NCI-H2029 (cell line): ENCODE measurements at places on chromosomes 4 and X.

DNA sequence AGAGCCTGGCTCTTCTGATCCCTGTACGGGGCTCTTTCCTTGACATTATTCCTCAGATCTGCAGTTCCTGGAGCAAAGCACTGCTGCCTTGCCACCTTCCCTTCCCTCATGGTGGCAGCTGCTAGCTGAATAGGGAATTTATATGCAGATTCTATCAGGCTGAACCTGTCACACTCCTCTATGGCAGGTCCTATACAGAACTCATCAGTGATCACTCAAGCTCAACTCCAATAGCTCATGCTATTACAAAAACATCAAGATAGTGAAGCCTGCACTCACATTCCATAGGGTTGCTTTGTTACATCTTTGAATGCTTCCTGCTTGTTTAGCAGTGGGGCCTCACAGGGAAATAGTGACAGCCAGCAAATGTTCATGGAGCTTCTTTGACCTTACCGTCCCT is 71.7 kb downstream of the SLC2A9 start:
- DNase-seq = no peak

DNA sequence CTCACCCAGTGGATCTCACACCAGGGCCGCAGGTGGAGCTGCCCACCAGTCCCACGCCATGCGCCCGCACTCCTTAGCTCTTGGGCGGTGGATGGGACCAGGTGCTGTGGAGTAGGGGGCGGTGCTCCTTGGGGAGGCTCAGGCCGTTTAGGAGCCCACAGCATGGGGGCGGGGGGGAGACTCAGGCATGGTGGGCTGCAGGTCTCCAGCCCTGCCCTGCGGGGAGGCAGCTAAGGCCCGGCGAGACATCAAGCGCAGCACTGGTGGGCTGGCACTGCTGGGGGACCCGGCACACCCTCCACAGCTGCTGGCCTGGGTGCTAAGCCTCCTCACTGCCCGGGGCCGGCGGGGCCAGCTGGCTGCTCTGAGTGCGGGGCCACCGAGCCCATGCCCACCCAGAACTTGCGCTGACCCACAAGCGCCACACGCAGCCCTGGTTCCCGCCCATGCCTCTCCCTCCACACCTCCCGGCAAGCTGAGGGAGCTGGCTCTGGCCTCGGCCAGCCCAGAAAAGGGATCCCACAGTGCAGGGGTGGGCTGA is 312.9 kb upstream of the GIMD1 start:
- DNase-seq = no peak

DNA sequence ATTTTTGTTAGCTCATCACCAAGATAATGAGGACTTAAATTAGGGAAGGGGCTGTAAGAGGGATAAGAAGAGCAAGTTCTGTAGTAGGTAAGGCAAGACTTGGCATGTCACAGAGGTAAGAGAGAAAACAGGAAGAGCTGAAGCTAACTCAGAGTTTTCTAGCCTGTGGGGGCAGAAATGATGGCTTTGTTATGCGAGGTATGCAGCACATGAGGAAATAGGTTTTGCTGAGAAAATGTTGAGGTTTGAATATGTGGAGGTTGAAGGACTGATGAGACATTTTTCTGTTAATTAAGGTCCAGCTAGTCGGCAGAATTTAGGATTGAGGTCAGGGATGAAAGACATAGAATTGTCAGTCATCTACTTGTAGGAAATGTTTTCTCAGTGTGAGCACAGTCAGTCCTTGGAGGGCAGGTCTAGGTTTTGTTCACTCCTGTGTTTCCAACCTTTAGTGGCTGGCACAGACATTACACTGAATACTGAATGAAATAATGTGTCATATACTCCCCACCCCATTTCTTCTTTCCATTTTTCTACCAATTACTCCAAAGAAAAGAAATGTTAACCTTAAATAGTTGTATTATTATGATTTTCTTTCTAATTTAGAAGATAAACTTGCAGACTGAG is 154.0 kb upstream of the AADAT start:
- no peak for DNase-seq

DNA sequence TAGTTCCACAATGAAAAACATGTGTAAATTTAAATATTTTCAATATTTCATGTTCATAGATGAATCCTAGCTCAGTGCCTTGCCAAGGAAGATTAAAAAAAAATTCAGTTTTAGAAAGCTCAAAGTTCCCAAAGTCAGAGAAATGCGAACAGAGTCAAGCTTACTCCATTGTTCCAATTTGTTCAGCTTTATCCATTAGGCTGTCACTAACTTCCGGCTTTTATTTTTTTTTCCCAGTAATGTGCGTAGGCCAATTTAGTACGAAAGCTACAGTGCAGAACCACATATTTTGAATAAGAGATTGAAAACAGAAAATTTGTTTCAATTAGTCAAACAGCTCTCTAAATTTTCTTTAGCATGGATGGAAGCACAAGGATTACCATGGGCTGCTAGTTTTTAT is 23.1 kb upstream of the KLHL2 start:
- no peak for DNase-seq

GRCh38 chr4:109410776-109411175 is 22.8 kb upstream of the SEC24B start:
- no peak for DNase-seq

GRCh38 chr4:75142850-75143249 is 209.9 kb downstream of the PARM1 start:
- DNase-seq = no peak

GRCh38 chrX:136203951-136204350 is 47.2 kb downstream of the MAP7D3 start:
- no peak for DNase-seq

DNA sequence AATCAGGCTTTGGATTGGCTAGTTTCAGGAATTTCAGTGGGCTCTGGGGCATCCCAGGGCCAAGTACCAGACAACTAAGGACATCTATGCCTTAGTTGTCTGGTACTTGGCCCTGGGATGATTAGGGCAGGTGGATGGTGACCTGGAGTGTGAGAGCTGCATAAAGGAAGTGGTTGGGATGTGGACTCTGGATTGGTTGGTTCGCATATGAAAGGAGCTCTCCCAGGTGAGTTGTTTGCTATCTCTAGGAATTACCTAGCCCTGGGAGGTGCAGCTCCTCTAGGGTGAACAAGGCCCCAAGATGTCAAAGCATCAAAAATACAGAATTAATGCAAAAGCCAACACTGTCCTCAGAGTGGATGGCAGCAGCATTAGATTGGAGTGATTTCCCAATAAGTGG is 109.6 kb downstream of the NHS start:
- DNase-seq = no peak

- DNase-seq = no peak
Measured at GRCh38 chr4:111210595-111210994, 587.7 kb upstream of the PITX2 start.

DNA sequence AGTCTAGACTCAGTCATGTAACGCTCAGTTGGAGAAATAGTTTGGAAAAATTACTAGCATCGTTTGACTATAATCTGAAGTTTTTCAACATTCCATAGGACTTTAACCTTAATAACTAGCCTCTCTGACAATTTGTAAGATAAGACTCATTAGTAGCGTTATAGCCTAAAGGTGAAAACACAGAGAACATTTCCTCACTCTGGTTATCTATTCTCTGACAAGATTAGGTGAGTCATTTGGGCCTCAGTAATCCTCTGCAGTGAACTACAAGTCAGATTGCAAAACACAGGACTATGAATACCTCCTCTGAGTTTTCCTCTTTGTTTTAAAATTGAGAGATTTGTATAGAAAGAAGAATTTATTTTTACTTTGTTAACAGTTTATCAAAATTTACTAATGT is 31.8 kb upstream of the PDLIM5 start:
- DNase-seq = no peak

- DNase-seq = peak; percentile 34
Measured at GRCh38 chr4:114780205-114780604, 181.6 kb downstream of the UGT8 start.

GRCh38 chr4:35166466-35166865 is 1077.8 kb downstream of the ARAP2 start:
- no peak for DNase-seq

- no peak for DNase-seq
Measured at GRCh38 chr4:2790583-2791517, 2.0 kb upstream of the SH3BP2 start.

GRCh38 chr4:67581208-67581857 is 22.8 kb downstream of the STAP1 start:
- DNase-seq = no peak

DNA sequence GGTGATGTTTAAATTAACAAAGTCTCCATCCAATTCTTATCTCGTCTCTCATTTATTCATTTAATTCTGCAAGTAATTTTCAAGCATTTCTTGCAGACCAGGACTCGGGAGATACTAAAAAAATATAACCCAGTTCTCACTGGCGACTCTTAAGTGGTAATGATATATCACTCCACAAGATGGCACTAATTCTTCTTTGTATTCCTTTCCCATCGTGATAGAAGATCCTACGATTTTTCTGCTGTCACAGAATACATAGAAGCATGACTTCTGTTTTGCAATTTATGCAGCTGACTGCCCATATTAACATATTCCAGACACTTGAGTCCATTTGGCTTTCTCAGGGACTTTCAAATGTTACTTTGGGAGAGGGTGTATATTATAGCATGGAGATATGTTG is 64.0 kb upstream of the FGF13 start:
- DNase-seq = peak; percentile 1

DNA sequence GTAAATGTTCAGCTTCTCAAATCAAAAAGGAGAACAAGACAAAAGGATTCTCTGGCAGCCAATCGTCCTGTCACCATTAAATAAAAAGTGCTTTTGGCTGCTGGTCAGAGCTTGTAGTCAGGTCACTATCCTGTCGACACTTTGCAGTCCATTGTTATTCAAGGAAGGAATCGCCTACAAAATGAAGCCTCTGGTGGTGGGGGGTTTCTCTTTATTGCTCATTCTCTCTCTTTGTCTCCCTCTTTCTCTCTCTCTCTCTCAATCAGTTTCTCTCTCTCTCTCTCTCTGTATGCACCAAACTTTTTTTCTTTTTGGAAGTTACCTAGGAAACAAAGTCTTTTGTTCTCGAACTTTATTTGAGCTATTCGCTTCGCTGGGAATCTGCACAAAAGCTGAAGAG is 17.6 kb upstream of the SCML1 start:
- DNase-seq = no peak

- no peak for DNase-seq
Measured at GRCh38 chr4:141497627-141498026, 138.8 kb upstream of the IL15 start.

DNA sequence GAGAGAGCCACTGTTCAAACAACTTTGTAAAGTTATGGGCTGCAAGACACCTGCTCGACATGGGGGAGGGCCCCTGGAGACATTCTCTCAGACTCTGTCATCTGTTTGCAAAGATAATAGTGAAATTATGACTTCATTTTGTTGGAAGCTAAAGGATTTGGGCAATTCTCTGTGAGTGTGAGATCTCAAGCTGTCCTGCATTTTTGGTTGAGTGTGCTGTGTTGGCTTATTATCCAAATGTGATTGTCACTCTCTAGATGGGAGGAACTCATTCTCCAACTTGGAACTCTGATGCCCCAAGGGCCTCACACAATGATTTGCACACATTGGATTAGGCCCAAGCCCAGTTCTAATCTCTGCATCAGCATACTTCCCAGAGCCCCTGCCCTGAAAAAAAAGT is 63.7 kb downstream of the STK32B start:
- DNase-seq = no peak

GRCh38 chr4:56657128-56657527 is 24.0 kb downstream of the HOPX start:
- DNase-seq = no peak

GRCh38 chr4:2935762-2936743 is 27.2 kb downstream of the NOP14 start:
- DNase-seq = no peak

GRCh38 chr4:148329751-148330150 is 112.5 kb downstream of the NR3C2 start:
- DNase-seq = no peak

- no peak for DNase-seq
Measured at GRCh38 chr4:7322166-7322991, 112.4 kb downstream of the PSAPL1 start.

- DNase-seq = no peak
Measured at GRCh38 chr4:55884093-55884850, 30.8 kb downstream of the EXOC1 start.

DNA sequence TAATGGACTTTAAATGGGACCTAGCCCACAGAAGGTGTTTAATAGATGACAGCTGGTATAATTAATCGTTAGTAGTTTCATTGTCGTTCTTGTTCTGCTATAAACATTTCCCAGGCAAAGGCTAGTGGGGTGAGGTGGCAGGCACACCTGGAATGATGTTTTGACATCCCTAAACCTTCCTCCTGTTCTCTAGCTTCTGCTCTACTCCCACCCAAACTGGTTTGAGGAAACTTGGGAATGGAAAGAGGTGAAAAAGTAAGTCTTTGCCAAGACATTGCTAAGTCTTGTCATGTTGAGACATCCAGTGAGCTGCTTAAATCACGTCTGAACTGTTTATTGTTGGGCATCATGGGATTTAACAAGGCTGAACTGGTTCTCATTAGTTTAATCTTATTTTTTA is 37.5 kb downstream of the CHRNA9 start:
- no peak for DNase-seq

DNA sequence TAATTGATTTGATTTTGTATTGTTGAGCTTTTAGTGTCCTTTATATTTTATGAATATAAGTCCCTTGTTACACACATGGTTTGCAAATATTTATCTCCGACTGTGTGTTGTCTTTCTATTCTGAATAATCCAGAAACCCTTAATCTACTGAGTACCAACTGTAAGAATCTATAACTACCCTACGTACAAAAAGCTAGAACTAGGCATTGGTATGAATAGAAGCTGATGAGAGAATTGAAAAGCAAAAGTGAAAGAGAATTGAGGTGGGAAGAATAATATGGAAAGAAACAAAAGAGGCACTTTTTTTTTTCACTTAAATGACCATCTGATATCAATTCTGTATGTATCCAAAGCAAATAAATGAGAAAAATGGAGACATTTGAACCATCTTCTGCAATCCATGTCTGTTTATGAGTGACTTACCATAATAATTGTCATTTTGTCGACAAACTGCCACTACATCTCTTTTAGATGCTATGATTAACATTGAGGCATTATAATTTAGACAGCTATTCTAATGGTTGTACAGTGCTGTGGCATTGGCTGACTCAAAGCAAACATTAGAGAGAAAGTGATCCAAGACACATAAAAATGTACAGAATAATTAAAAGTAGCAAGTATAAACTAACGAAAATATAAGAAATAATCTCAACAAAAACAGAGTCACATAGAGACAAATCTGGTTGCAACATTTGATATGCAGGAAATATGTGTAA is 1516.6 kb upstream of the AGA start:
- no peak for DNase-seq

DNA sequence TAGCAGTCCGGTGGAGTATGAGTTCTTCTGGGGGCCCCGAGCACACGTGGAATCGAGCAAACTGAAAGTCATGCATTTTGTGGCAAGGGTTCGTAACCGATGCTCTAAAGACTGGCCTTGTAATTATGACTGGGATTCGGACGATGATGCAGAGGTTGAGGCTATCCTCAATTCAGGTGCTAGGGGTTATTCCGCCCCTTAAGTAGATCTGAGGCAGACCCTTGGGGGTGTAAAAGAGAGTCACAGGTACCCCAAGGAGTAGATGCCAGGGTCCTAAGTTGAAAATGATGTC is 852 bp downstream of the MAGEH1 start:
- DNase-seq = no peak

- DNase-seq = no peak
Measured at GRCh38 chr4:168550064-168550766, 53.4 kb downstream of the PALLD start.
